Stimulated activated CD4-positive, alpha-beta T cell treated with anti-CD3 and anti-CD28 coated beads, Interleukin-1b, Interleukin-23, amount 100 ng/mL, for 1 hour (primary cell): ENCODE measurements at places on chromosomes 3 and 15.
A peak's percentile ranks its signal among the peaks of the same experiment; 100 is the strongest.

DNA sequence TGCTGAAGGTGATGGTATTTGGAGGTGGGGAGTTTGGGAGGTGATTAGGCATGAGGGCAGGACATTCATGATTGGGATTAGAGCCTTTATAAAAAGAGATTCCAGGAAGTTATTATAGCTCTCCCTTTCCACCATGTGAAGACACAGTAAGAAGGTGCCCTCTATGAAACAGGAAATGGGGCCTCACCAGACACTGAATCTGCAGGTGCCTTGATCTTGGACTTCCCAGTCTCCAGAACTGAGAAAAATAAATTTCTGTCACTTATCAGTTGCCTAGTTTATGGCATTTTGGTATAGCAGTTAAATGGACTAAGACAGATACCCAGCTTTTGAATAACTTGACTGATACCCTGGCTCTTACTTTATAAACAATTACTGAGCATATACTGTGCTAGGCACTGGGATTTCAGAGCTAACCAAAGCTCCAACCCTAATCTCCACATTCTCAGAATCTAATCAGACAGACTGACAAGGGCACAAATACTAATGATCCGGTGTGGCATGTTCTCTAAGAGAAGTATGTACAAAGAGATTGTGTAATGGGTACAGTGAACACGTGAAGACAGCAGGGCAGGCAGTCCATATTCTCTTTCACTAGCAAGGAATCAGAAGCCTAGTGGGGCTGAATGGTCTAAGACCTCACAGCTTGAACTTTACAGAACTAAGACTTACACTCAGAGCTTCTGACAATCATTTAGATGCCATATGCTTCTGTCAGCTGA is 343.1 kb downstream of the WDR72 start:
- no peak for DNase-seq

GRCh38 chr3:48518638-48519276 is 14.8 kb upstream of the SHISA5 start:
- DNase-seq = no peak

GRCh38 chr3:57596495-57597126 is 533 bp downstream of the ARF4 start:
- DNase-seq = peak; percentile 25

GRCh38 chr3:157276801-157277200 is 116.9 kb upstream of the CCNL1 start:
- DNase-seq = no peak

DNA sequence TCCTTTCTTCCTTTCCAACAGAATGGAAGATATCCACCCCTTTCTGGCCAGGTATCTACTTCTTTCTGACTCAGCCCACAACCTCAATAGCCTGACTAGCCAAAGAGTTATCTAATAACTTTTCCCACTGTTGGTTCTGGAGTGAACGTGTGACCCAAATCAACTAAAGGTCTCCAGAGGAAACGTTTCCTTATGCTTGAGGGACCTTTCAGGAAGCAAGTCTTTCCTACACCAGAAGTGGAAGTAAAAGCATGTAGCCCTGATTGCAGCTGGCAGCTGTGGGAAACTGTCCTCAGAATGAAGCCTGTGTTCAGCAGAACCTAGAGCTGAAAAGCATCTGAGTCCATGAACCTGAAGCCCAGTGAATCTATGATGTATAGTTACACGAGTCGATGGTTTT is 34.7 kb upstream of the PHLDB2 start:
- no peak for DNase-seq

DNA sequence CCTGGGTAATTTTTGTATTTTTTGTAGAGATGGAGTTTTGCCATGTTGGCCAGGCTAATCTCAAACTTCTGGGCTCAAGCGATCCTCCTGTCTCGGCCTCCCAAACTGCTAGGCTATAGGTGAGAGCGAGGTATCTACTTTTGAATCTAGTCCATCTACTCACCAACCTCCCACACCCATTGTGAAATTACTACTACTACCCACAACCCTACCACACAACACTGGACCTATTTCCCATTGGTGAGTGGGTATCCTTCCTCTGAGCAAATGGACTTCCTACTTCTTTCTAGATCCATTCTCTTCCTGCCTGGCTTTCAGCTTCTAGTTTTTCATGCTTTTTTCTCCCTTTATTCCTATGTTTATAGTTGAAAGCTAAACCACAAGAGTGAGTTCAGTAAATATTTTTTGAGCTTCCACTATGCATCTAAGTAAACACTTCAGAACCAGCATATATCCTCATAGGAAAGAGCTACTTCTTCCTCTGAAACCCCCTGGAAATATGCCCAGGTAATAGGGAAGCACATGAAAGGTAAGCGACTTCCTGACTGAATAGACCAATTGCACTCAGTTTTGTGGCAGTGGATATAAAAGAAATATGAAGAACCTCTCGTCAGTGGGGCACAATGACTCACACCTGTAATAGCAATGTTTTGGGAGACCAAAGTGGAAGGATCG is 39.1 kb downstream of the MYO1E start:
- DNase-seq = no peak

DNA sequence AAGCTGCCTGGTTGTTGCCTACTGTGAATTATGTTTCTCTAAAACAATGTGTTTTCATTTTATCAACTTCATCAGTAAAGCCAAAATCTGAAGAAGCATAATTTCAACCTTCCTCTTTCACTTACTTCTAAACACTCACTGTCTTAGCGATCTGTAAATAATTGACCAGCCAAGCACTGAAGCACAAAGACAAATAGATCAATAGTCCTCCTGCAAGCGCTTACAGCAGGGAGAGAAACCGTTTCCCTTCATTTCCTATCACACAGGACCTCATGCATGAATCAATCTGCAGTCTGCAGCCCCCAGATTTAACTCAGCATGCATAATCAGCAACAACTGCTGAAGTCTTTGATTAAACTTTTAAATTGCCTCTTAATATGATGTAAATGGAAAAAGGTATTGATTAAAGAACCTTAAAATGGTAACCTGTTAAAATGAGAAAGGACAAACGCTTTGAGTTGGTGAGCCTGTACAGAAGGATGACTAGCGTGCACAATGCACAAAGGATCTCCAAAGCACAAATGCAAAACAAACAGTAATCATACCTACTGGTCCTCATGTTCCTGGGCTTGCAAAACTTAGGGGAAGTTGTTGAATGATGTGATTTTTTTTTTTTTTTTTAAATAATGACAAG is 370.2 kb upstream of the ZNF385D start:
- no peak for DNase-seq

DNA sequence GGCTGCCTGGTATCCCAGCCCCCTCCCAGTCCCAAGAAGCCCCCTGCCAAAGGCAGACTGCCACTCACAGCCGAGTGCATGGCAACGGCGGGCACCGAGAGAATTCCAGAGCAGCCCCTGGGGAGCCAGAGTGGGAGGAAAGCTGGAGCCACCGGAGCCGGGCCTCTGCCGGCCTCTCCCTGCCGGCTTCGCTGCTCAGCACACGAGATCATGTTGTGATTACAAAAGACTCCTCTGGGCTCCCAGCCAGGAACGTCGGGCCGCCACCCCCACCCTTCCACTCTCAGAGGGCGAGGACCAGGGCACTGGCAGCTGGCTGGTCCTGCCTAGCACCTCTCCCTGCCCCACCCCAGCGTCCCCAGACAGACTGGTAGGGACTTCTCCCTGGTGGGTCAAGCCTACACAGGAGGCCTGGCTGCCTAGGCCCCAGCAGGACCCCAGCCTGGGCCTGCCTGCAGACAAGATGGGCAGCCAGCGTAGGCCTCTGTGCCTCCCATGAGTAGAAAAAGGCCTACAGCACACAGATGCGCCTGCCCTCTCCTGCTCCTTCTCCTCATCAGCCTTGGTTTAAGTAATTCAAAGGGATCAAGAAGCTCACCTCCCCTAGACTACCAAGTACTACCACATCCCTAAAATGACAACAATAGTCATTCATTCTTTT is at the start of gene CCDC9B:
Gene CCDC9B (minus strand): TSS at position 200 of the 661 bp plus-strand sequence. CDS start 120 bp downstream, at position 80.
- no peak for DNase-seq

- no peak for DNase-seq
Observed at GRCh38 chr3:147836330-147836729, 427.2 kb downstream of the ZIC1 start.

- no peak for DNase-seq
Observed at GRCh38 chr15:88699861-88700260, 61.0 kb downstream of the ISG20 start.

GRCh38 chr3:77780278-77780996 is 740.5 kb downstream of the ROBO2 start:
- DNase-seq = no peak

GRCh38 chr3:73473898-73474416 is 150.8 kb downstream of the PDZRN3 start:
- no peak for DNase-seq

DNA sequence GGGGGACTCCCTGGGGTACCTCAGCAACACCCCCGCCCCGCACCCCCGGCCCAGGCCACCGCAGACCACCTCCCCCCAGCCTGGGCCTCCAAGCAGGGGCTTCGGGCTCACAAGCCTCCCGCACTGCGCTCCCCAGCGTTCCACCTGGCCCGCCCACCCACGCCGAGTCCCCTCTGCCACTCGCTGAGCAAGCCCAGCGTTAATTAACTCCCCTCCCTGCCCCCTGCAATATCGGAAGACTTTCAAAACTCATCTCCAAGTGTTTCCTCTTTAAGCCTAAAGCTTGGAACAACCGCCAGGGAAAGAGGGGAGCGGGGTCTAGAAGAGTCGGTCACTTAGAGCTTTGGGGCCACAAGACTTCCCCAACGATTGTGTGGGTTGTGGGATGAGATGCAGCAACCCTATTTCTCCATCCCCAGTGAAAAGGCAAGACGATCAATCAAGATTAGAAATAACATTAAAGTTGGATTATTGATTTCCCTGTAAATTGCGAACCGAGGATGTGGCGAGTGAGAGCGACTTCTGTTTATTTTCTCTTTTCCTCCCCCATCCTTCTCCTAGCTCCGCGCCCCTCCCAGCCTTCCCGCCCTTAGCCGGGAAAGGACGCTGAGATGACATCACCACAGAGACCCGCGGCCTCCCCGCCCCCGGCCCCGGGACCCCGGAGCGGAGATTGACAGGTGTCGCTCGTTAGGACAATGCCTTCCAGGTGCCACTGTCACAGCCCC is 30.2 kb downstream of the NR2F2 start:
- no peak for DNase-seq

DNA sequence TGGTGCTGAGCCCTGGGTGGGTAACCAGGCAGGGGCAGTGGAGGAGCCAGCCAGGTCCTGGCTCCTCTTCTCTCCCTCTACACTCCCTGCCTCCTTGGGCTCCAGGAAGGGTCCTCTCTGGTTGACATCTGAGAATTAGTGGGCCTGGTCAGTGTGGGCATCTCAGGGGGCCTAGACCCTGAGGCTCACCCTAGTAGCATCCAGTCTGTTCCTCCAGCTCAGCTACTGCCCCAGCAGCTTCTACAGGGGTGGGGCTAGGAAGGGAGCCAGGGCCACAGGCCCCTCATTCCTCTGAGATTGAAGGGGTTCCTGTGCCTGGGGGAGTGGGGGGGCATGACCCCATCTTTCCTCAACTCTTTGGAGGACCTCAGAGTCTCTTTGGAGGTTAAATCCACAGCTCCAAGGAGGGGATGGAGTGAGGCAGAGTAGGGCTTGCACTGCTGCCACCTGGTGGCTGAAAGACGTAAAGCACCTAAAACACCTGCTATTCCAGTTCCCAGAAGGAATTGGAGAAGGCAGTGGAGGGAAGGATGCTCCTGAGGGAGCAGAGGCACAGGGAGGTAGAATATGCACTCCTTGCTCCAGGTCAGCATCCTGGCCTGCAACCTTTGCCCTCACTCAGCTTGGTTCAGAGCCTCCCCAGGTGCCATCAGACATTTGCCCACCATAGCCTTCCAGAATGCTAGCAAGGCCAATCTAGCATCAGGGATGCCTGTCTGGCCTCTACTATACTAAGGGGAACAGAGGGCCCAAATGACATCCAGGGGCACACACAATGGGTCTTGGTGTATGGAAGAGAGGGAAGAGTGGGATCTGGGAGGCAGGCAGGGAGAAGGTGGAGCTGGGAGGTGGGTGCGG is 25.1 kb downstream of the C3orf18 start:
- no peak for DNase-seq

GRCh38 chr15:74216949-74217348 is 14.4 kb upstream of the STRA6 start:
- no peak for DNase-seq

GRCh38 chr3:59684766-59685165 is 634.9 kb upstream of the CFAP20DC start:
- DNase-seq = no peak

DNA sequence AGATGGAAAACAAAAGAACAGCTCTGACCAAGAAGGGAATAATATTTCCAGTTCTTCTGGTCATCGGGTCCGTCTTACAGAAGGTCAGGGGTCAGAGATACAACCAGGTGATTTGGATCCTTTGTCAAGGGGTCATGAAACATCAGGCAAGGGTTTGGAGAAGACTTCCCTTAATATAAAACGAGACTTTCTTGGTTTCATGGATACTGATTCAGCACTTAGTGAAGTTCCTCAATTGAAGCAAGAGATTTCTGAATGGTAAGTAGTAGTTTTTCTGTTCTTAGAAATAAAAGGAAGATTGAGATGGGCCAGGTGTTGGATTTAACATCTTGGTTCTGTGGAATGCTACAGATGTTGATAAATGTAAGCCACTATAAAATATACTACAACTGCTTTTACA is 9.5 kb downstream of the MGA start:
- DNase-seq = no peak

DNA sequence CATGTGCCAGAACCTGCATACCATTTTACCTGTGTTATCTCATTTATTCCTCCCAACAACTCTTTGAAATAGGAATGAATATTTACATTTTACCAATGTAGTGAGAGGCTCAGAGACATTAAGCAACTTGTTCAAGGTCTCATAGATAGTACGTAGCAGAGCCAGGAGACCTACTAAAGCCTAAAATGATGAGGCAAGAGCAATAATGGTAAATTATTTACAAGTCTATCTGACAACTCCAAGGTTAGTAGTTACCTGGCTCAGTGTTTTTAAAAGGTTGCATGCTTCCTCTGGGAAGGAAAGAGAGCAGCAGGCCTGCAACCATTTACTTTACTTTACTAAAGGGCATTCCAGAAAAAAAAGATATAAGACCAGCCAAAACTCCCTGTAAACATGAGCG is 103.0 kb downstream of the CFAP20DC start:
- DNase-seq = no peak

DNA sequence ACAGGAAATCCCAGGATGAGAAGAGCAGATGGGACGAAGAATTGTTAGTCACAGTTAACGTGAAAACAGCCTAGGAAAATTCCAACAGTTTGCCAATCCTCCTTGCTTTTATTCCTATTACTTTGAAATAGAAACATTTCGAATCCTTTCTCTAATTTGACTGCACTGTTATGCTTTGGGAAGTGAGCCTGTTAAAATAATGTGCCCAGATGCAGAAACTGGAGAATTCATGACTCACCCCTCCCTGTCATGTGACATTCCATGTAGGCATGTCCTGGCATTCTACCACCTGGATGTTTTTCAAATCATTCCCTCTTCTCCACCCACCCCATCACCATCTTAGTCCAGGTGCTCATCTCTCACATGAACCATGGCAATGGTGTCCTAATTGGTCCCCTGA is 107.3 kb downstream of the MINAR1 start:
- no peak for DNase-seq
